ENCODE measurements at places on chromosomes 16 and 17.

DNA sequence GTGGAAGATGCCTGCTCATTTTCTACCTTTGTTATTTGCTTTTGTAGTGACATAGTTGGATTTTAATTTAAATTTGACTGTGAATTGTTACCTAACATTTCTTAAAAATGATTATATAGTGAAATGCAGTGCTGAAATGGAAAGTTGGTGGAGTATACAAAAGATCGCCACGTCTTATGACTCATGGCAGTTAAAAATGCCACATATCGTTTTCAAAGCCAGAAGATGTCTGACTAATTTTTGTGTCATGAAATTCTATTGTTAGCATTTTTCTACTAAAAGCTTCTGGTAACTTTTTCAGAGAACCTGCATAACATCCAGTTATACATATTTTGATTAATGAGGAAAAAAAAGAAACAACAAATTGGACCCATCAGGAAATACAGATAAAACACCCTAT, 20.6 kb downstream of the MAP2K4 start:
- peak; percentile 41 for DNase-seq

DNA sequence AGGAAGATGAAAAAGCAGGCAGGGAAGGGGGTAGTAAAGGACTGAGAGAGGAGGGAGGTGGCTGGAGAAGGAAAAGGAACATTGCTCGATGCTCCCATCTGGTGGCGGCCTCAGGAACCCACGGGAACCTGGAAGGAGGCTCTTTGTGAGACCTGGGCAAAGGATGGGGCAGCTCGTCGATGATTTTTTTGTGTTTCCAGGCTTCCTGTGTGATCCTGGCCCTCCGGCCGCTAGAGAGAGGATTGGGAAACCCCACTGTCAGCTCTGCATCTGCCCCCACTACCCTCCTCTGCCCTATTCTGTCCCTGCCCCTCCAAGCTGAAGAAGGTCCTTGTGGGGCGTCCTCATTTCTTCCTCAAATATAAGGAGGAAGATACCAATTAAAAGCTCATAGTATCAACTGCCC, 6.6 kb downstream of the WFIKKN2 start:
- DNase-seq = peak; percentile 61

DNA sequence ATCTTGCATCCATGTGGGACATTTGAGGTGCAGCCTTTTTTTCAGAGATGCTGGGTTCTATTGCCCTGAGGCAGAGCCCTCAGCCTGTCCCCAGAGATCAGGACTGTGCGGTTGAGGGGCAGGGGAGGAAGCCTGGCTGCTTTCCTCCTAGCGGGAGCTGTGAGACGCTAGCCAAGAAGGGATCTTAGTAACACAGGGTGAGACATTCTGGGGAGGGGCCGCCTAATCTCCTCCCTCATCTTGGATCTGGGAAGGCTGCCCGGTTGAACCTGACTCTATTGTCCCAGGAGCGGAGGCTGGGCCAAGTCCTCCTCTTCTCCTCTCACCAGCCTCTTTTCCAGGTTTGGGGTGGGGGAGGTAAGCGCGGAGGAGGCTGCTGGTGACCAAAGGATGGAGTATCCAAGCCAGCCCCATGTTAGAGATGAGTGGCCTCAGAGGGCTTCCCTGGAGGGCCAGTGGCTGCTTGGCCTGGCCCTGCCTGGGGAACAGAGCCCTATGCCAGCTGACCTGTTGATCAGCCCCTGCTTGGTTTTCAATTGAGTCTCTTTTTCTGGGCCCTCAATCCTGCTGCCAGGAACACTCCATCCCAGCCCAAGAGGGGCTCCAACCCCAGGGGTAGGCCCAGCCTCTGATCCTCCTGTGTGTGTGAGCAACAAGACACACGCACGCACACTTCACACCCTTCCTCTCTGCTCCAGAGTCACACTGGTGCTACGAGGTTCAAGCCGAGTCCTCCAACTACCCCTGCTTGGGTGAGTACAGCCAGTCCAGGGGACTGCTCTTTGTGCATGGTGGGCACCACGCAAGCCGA, 5.0 kb downstream of the CA4 start:
- DNase-seq = no peak

GRCh38 chr16:75416904-75417565, 16.3 kb downstream of the CFDP1 start:
- DNase-seq = no peak

GRCh38 chr16:31577411-31577810, 49.7 kb downstream of the AHSP start:
- DNase-seq = no peak

- no peak for DNase-seq
These were observed 220.2 kb upstream of the TOM1L1 start for GRCh38 chr17:54680410-54680809.

DNA sequence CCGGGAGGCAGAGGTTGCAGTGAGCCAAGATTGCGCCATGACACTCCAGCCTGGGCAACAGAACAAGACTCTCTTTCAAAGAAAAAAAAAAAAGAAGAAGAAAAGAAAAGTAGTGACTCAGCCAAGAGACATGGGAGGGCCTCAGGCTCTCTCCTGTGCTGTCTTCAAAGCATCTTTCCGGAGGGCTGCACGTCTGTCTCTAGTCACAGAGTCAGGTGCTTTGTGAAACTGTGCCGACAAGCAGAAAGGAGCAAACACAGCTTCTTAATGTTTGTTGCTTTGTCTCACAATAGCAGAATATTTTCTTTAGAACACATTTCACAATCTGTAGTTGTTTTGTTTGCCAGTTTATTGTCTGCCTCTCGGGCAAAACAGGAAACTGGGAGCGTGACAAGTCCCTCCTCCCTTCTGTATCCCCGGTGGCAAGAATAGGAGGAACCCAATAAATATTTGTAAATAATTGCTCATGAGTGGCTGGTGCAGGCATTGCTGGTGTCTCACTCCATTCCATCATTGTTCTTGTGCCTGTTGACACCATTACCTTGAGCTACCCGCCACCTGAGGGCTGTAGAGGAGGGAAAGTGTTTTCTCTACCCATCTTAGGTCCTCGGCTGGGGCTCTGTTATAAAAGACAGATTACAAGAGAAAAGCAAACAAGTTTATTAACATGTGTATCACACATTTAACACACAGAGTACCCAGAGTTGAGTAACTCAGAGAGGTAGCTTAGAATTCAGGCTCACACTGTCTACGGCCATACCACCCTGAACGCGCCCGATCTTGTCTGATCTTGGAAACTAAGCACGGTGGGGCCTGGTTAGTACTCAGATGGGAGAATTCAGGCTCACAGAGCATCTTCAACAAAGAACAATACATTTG, 5.5 kb downstream of the GAST start:
- DNase-seq = peak; percentile 48

- DNase-seq = peak; percentile 61
These were observed 916 bp downstream of the PAGR1 start for GRCh38 chr16:29816694-29817441.

DNA sequence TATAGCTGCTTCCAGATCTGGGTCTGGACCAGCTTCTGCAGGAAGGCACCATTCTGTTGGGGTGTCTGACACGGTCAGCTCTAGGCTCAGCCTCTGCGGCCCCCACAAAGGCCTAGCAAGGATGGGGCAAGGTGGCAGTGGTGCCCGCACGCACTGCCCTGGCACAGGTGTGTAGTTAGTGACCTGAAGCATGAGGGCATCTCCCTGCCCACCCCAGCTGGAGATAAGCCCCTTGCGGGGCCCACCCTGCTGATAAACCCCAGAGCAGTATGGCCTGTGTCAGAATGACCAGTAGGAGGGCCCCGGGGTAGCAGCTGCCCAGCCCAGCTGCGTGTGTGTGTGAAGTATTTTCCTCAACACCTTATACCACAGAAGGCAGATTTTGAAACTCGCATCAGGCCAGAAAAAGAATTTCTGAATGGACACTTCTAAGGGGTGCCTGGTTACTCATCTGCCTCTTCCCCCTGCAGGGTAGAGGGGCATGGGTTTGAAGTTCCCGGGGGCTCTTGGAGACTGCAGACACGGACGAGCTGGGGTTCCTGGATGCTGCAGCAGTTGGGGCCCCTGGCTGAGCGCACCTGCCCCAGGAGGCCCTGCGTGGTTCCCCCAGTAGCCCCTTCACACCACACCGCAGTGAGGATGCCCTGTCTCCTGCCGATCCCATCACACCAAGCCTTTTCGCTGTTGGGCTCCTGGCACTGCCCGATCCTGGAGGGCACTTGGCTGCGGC, 4.5 kb downstream of the ARHGDIA start:
- no peak for DNase-seq

DNA sequence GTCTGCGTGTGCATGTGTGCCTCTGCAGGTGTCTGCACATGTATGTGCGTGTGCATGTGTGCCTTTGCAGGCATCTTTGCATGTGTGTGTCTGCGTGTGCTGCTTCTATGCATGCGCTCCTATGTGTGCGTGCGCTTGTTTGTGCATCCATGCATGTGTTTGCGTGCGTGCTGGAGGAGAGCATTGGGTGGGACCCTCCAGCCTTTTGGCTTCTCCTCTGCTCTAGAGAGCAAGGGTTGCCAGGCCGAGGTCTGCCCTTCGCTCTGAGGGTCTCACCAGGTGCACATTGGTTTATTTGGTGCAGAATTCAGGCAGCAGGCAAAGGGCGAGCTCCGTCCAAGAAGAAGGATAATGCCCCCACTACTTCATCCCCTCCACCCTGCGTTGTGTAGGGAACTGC, 1.1 kb upstream of the RAB40B start:
- no peak for DNase-seq

- no peak for DNase-seq
These were observed 21.1 kb downstream of the NGFR start for GRCh38 chr17:49516180-49516579.

DNA sequence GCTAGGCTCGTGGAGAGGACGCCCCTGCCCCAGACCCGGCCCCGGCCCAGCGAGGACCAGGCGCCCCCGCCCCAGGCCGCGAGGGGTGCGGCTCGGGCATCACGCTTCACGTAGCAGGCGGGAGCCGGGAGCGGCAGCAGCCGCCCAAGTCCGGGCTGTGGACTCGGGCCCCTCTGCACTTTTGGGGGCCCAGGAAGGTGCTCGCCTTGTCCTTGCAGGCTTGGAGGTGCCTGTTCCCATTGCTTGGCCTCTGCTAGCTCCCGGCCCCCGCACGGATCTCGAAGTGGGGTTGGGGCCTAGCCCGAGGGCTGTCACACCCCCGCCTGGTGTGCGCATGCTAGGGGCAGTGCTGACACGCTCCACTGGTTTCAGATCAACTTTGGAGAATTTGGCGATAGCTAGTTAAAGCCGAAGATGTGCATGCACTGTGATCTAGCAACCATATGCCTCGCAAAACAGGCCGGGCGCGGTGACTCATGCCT, 55.7 kb downstream of the WSB1 start:
- DNase-seq = no peak

GRCh38 chr17:51079049-51079448, 41.6 kb downstream of the SPAG9 start:
- DNase-seq = no peak

DNA sequence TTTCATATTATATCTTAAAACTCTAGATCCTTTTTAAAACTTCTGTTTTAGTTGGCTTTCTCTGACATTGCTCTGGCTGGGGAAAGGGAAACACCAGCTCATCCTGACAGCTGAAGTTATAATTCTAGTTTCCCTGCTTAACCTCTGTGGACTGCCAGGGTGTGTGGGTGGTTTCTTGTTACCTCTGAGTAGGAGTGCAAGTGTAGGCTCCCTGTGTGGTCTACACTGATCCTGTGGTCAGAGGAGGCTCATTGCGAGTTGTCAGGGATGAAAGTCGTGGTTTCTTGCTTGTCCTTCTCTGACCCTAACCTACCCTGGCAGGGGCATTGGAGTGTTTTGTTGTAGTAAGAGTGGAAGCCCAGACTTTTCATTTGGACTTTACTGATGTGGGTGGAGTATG, 221.0 kb downstream of the UTP18 start:
- DNase-seq = no peak

DNA sequence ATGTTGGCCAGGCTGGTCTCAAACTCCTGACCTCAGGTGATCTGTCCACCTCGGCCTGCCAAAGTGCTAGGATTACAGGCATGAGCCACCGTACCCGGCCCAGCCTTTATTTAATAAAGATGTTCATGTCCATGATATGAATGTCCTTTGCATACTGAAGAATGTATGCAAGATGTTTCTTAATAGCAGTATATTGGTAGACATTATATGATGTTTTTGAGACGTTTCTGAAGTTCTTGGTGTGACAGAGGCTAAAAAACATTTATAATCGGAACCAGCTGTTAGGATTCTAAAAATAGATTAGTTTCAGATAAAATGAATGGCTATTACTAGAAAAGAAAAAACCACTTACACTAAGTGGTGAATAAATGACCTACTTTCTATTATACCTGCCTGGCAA, 11.8 kb downstream of the PDZD9 start:
- DNase-seq = no peak

DNA sequence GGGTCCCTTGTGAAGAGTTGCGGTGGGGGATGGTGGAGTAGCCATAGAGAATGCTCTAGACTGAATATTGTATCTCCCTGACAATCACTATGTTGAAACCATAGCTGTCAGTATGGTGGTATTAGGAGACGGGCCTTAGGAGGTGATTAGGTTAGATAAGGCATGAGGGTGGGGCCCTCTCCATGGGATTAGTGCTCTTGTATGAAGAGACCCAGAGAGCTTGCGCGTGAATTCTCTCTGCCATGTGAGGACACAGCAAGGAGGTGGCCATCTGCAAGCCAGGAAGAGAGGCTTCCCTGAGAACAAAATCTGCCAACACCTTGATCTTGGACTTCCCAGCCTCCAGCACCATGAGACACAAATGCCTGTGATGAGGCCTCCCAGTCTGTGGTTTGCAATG, 34.5 kb upstream of the MGAT5B start:
- DNase-seq = no peak

GRCh38 chr17:55067697-55068439, 99.3 kb downstream of the STXBP4 start:
- peak; percentile 14 for DNase-seq

DNA sequence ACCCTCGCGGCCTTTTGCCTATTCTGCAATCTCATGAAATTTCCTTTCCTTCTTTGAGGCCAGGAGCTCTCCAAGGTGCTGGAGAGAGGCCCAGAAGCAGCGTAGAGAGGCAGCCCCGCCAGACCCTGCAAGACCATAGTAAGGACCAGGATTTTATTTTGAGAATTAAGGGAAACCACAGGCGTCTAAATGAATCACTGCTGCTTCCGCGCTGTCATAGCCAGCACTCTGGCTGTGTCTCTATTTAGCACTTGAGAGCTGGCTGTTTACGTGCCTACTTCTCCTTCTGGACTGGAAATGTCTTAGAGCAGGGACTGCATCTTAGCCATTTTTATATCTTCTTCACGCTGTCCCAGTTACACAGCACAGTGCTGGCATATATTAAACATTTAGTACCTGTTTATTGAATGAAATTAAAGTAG, 37.6 kb upstream of the PIRT start:
- no peak for DNase-seq

- DNase-seq = no peak
These were observed 584 bp upstream of the TNRC6A start for GRCh38 chr16:24728891-24729242.

- no peak for DNase-seq
These were observed 4.7 kb downstream of the IL17C start for GRCh38 chr16:88642881-88643643.

- DNase-seq = peak; percentile 98
These were observed 17.7 kb upstream of the SMURF2 start for GRCh38 chr17:64679710-64680216.

GRCh38 chr17:13671771-13672170, 70.0 kb upstream of the HS3ST3A1 start:
- DNase-seq = no peak

- no peak for DNase-seq
These were observed 28.8 kb upstream of the DYNLRB2 start for GRCh38 chr16:80511824-80512592.

- DNase-seq = no peak
These were observed 62.5 kb downstream of the EMP2 start for GRCh38 chr16:10517868-10518267.

GRCh38 chr17:49955157-49955556, 13.8 kb upstream of the DLX4 start:
- DNase-seq = no peak
